HEK293T (cell line): ENCODE measurements at places on chromosomes 6 and 20.

GRCh38 chr6:118869350-118869749 is 24.6 kb upstream of the ASF1A start:
- DNase-seq: no peak

DNA sequence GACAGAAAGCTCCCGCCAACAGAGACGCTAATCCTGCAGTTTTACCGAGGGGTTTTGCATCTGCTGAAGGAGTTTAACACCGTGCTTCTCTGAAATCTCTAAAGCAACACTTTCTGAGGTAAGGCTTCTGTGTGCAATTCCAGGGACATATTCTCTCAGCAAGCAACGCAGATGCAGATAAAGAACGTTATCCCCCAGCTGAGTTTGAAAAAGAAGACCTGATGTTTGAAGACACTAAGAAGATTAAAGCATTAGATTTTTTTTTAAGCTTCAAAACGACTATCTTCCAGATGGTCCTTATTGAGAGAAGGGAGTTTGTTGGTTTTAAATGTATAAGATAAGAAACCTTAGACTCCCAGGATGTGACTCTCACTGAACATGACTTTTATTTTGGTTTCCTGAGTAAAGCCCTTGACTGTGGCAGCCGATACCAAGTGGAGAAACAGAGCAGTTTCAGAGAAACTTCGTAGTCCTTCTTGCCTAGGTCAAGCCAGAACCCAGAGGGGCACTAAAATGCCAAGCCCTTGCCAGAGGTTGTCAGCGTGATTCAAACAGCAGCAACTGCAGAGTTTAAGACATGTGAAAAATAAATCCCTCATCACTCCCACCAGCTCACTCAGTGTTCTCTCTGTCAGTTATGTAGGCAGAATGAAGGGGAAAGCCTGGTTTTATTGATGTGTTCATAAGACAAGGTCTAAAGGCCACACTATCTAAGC is 353.3 kb upstream of the CNR1 start:
- DNase-seq: no peak

DNA sequence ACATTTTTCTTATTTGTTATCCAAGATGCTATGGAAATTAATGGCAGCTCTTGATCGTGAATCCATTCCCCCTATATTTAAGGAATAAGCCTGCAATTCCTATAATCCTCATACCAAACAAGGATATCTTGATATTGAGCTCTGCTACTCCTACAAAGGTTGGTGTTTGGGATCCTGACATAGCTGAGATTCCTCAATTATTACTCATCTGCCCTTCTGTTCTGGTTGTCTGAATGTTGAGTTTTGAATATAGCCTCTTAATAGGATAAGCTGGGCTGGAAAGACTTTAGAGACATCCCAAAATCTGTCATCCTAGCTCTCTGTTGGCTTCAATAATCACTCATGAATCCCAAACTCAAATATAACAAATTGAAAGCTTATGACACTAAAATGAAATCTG is 49.9 kb downstream of the CLIC5 start:
- DNase-seq: no peak

DNA sequence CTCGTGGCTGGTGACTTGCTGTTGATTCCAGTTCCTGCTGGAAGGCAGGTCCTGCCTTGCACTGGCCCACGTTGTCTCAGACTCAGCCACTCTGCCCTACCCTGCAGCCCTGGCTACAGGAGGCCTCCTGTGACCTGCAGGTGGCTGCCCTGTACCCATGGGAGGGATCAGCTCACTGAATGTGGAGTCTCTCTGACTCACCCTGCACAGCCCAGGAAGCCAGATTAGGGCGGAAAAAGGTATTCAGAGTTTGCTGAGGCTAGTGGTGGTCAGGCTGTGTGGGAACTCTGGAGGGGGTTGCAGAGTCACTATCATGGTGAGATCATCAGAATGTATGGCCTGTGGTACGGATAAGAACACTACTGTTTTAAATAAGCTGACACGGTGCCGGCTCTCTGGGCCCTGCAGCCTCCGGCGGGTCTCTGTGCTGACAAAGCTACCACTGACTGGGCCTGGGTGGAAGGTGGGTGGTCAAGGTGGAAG is 24.7 kb upstream of the PYGB start:
- peak; percentile 39 for DNase-seq

DNA sequence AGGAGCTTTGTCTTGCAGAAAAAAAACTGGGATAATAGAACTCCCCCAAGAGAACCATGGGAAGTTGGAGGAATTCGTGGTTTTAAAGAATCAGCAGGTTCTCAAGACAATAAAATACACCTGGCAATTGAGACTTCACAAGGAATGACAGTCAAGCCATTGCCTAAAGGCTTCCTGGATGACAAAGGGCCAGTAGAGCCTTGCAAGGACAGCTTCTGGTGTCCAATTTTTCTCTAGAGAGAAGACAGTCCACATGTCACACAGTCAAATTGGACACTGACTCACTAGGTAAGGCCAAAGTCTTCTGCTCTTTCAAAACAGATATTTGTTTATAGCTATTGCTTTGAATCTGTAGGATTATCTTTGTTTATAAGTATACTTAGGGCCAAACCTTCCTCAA is 80.3 kb upstream of the BMP5 start:
- DNase-seq: no peak

DNA sequence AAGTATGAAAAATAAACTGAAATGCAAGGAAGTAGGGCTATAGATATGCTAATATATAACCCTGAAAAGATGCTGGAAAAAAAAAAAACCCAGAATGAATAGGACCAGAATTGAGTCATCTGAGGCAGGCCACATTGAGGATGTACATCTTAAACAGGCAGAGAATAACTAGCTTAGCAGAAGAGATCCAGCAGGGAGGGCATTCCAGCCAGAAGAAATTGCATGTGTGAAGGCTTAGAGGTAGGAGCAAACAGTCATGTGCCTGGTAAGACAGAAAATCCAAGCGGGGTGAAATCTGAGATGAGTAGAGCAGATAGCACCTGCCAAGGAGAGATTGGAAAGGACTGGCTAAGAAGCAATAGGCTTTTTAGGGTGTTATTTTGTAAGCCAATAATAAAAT is 2.6 kb downstream of the COL19A1 start:
- no peak for DNase-seq

DNA sequence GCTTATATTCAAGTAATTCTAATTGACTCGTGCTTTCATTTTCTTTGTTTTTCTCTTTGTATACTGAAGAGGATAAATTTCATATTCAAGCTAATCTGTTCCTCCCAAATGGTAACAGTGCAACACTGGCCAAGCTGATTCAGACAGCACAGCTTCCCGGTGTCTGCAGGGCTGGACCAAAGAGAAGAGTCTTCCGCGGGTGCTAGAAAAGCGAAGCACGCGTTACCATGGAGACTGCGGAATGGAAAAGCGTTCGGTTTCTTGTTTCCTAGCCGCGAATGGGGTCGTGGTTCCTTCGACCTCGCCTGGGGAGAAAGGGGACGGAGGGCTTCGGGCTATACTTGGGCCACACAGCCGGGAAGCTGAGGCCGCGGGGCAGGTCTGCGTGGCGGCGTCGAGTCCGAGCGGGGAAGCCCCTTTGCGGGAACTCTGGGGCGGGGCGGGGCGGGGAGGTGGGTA is 6.2 kb upstream of the ZNF311 start:
- DNase-seq: no peak

- DNase-seq: no peak
Measured at GRCh38 chr20:11143481-11143880, 469.7 kb upstream of the JAG1 start.

- DNase-seq: no peak
Measured at GRCh38 chr6:13447949-13448724, 39.3 kb downstream of the GFOD1 start.

DNA sequence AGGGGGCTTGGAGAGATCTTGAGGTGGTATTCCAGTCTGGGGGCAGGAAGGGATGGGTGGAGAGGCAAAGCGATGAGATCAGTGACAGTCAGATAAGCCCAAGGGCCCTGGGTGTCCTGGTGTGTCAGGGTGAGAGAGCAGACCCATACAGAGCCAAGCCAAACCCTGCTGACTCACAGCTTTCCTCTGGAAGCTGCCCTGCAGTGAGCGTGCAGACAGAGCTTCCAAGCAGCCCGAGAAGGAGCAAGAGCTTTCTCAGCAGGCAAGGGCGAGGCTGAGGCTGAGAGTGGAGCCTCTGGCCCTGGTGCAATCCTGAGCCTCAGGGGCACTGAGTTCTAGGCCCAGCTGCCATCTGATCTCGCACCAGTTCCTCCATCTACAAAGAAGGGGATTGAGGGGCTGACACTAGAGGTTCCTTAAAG is 91.1 kb upstream of the HIVEP1 start:
- DNase-seq: peak; percentile 35
